ENCODE measurements at places on chromosomes 13 and 19.

DNA sequence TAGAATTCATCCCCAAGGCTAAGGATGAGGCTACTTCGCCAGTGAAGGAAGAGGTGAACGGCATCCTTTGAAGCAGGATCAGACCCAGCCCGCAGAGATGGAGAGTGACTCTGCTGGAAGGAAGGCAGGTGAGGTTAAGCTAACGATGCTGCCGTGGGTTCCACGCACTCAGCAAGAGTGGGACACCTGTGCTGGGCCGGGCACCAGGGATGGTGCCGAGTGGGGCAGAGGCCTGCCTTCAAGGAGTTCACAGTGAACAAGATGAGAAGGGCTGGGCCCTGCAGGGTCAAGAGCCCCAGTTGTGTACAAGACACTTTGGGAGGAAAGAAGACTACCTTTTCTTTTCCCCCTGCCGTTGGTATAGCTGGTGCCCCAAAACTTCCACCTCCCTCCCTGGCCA is 606.6 kb downstream of the LIG4 start:
- DNase-seq, result no peak

DNA sequence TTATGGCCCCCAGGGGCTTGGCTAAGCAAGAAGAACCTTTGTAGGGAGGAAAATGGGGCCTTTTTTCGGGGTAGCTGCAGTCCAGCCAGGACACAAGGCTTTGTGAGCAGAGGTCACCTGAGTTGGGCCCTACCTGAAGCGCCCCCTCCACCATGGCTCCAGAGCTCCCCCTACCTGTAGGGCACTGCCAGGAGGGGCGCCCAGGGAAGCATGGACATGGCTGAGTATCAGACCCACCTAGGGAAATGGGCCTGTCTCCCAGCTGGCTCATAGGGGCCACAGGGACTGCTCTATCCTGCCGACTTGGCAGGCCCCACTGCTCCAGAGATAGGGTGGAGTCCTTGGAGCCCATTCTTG is 9.0 kb upstream of the CEBPA start:
- peak; percentile 12 for DNase-seq

DNA sequence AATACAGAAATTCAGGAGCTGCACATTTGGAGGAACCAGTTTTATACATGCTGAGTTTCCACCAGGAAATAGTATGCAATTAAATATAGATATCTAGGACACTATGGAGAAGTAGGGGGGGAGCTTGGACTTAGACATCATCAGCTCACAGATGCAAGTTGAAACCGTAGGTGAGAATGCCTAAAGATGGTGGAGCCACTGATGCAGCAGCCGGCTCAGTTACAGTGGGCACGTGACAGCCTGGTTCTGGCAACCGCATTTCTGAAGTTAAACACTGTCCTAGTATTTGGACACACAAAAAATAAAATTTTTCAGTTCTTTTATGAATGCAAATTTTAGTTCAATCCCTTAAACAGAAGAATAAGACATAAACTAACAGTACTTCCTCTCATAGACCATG is 91.5 kb upstream of the FRY start:
- DNase-seq, result no peak

GRCh38 chr13:99895444-99896368 is 75.9 kb downstream of the ZIC5 start:
- no peak for DNase-seq

- no peak for DNase-seq
Observed at GRCh38 chr13:85255978-85256377, 543.2 kb downstream of the SLITRK6 start.

GRCh38 chr13:30974350-30974749 is 41.9 kb downstream of the TEX26 start:
- DNase-seq, result no peak

GRCh38 chr13:50420718-50421472 is 405.7 kb downstream of the KCNRG start:
- DNase-seq, result no peak

DNA sequence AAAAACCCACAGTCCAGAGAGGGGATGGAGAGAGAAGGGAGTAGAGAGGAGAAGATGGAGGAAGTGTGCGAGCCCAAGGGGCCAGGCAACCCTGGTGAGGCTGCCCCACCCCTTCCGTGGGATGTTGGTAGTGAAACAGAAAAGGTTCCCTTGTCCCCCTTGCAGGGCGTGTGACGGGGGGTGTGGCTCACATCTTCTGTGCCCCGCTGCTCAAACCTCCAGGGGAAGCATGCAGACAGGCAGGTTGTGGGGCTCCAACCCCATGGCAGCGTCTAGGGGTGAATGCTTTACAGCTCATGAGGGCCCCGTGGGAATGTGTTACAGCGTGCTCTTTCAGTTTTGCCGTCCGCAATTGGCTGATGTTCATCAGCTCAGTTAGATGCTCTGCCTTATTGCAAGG is 14.7 kb upstream of the EVI5L start:
- peak; percentile 57 for DNase-seq

DNA sequence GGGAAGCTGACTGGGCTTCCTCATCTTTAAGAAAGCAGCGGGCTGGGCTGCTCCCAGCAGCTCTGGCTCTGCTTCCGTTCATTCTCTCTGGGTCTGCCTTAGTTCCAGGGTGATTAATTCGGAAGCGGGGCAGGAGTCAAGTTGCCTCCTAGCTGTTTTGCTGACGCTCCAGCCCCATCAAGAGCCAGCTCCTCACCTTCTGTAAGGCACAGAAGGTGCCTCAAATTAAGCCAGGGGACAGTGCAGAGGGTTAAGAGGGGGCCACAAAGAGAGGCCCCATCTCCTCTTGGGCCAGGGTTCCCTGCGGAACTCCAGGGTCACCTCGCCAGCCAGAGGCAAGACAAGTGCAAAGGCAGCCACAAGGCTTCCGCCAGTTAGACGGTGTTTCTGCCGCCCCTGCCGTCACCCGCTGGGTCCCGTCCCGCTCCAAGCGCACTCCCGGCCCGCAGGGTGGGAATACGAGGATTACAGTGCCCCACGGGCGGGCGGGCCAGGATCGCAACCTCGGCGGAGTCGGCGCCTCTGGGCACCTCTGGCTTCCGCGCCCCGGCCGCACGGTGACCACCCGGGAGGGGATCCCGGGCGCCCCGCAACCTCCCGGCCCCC is 508 bp downstream of the SLC15A1 start:
- no peak for DNase-seq

GRCh38 chr19:44401139-44402115 is at the start of gene ZNF285:
Gene ZNF285, minus strand, starts transcription at chr19:44401608. Its CDS starts 4,395 bp downstream, at chr19:44397213.
- DNase-seq, result peak; percentile 36

GRCh38 chr19:38977445-38978325 is 2.1 kb upstream of the FBXO17 start:
- no peak for DNase-seq

- no peak for DNase-seq
Observed at GRCh38 chr13:47875201-47875600, 125.9 kb downstream of the SUCLA2 start.

- no peak for DNase-seq
Observed at GRCh38 chr13:114089341-114089740, 43.1 kb downstream of the RASA3 start.

GRCh38 chr13:42894765-42895243 is 97.2 kb downstream of the EPSTI1 start:
- DNase-seq, result no peak

- DNase-seq, result peak; percentile 52
Observed at GRCh38 chr13:40665126-40666044, 1.1 kb downstream of the FOXO1 start.

DNA sequence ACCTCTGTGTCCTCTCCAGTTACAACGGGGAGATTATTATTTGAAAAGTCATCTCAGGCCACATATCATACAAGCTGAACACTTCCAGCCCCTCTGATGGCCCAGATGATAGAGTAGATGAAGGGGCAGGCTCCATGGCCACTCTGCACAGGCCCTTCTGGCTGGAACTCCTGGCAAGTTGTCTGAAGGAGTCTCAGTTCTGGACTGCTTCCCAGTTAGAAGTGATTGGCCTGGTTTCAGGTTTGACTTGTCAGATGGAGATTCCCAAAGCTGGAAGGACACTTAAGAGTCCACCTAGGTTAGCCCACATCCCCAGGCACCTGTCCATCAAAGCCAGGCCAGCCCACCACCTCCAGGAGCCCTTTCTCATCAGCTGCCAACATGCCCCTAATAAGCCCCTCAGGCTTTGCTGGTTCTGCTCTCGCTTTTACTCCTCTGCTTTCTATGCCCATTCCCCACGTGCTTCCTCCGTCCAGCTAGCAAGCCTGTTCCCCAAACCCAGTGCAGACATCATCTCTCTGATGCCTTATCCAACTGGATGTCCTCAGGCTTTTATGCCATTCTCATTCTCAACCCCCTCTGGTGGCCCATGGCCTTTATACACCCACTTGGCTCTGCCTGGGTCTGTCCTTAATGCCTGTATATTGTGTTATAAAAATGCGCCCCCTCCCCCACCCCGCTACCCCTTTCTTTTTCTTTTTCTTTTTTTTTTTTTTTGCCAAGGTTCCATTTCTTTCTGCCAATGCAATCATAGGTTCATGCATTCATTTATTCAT is 56.5 kb downstream of the HSPH1 start:
- DNase-seq, result no peak

GRCh38 chr19:4502282-4503131 is 15.8 kb downstream of the PLIN4 start:
- DNase-seq, result no peak

GRCh38 chr19:47381653-47382279 is 32.7 kb downstream of the DHX34 start:
- no peak for DNase-seq

DNA sequence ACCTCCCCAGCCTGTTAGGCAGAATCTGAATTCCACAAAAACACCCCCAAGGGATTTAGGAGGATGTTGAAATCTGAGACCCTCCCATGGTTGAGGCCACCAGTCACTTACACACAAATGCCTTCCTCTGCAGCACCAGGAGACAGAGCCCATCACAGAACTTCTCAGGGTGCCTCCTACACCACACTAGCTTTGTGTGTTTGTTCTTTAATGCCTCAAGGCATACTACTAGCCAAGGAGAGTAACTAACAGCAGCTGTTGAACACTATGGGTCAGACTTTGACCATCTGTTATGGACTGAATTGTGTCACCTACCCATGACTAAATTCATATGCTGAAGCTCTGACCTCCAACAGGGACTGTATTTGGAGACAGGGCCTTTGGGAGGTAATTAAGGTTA is 9.5 kb upstream of the MED26 start:
- DNase-seq, result no peak

DNA sequence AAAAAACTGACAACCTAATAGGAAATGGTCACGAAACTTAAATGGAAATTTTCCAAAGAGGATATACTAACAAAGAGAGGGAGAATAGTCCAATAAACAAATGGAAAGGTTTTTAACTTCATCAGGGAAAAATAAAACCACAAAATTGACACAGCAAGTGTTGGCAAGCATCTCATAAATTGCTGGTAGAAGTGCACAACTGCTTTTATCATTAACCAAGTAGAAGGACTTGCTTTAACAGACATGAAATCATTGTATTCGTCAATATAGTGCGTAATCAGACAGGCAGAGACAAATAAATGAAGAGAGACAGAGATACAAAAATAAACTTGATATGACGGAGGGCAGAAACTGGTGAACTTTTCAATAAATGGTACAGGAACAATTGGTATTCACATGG is 7.4 kb downstream of the TGDS start:
- no peak for DNase-seq

- DNase-seq, result no peak
Observed at GRCh38 chr13:86882107-86882506, 789.1 kb upstream of the SLITRK5 start.

GRCh38 chr19:38081547-38082255 is 142.3 kb downstream of the DPF1 start:
- no peak for DNase-seq

GRCh38 chr13:21427741-21428140 is 31.4 kb downstream of the ZDHHC20 start:
- no peak for DNase-seq

GRCh38 chr19:17220207-17220758 is 5.1 kb downstream of the USE1 start:
- DNase-seq, result no peak

GRCh38 chr19:38437917-38438316 is 4.4 kb downstream of the RYR1 start:
- no peak for DNase-seq

- peak; percentile 79 for DNase-seq
Observed at GRCh38 chr19:18007044-18007916, 690 bp upstream of the ARRDC2 start.

DNA sequence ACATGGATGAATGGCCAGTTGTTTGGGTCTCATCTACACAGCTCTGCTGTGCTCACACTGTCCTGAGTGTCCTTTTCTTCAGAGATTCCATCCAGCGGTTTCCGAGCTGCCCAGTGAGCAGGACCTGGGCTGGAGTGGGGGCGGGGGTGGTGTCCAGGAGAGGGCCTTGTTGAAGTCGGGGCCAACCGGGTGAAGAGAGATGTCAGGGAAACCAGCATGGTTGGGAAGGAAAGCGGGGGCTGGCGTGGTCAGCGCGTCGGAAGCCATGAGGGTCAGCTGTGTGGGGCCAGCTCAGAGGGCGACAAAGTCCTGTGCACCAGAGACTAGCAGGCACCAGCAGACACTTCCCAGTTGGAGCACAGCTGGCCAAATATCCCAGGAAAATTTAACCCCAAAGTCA is 37.8 kb upstream of the SOX1 start:
- no peak for DNase-seq

- DNase-seq, result no peak
Observed at GRCh38 chr19:11685676-11686650, 52.8 kb downstream of the ZNF823 start.

DNA sequence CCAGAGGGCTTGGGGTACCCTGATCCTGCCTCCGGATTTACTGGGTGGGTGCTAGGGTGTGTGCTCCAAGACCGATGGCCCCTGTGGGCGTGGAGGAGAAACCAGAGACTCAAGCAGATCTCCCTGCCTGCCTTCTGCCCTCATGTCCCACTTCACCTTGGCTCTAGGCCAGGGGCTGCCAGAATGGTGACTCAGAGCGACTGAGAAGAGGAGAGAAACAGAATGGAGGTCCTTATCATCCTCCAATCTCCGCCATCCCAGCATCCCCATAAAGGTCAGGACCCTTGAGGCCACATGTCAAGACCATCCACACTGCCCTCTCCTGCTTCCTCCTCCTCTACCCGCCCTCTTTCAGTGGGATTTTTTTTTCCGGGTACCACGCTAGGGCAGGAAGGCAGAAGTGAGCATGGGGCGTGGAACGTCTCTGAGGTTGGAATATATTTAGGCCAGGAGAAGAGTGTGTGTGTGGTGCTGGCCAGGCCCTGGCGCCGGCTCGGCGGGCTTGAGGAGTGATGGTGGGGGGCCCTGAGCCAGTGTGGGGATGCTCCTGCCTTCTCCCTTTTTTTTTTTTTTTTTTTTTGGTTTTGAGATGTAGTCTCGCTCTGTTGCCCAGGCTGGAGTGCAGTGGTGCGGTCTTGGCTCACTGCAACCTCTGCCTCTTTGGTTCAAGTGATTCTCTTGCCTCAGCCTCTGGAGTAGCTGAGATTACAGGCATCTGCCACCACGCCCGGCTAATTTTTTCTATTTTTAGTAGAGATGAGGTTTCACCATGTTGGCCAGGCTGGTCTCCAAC is 22.3 kb downstream of the IER2 start:
- DNase-seq, result peak; percentile 58

Data from T-helper 1 cell (primary cell).